ENCODE measurements at places on chromosomes 1 and 21. TPM values are rescaled to one million over a fixed set of nuclear protein-coding genes. Genes with fewer than 3 reads are reported as not detected.

MEX3A gene
- total RNA-seq: 1.6 TPM

SRRM1 gene
- 16.5 TPM for total RNA-seq

PARS2 gene
- total RNA-seq: 3.3 TPM

CAMK1G gene
- 0.83 TPM for total RNA-seq

SFT2D2 gene
- total RNA-seq: 31.1 TPM

S100A2 gene
- total RNA-seq: 2.6 TPM

KRTAP20-2 gene
- not detected for total RNA-seq

SYT11 gene
- 37.9 TPM for total RNA-seq

RGS8 gene
- total RNA-seq: not detected

KCND3 gene
- 0.57 TPM for total RNA-seq

LIPI gene
- total RNA-seq: not detected

C4BPA gene
- total RNA-seq: under 0.01 TPM

UFC1 gene
- total RNA-seq: 117 TPM

All from smooth muscle cell of bladder (primary cell).